ENCODE measurements at places on chromosomes 16 and 17.

DNA sequence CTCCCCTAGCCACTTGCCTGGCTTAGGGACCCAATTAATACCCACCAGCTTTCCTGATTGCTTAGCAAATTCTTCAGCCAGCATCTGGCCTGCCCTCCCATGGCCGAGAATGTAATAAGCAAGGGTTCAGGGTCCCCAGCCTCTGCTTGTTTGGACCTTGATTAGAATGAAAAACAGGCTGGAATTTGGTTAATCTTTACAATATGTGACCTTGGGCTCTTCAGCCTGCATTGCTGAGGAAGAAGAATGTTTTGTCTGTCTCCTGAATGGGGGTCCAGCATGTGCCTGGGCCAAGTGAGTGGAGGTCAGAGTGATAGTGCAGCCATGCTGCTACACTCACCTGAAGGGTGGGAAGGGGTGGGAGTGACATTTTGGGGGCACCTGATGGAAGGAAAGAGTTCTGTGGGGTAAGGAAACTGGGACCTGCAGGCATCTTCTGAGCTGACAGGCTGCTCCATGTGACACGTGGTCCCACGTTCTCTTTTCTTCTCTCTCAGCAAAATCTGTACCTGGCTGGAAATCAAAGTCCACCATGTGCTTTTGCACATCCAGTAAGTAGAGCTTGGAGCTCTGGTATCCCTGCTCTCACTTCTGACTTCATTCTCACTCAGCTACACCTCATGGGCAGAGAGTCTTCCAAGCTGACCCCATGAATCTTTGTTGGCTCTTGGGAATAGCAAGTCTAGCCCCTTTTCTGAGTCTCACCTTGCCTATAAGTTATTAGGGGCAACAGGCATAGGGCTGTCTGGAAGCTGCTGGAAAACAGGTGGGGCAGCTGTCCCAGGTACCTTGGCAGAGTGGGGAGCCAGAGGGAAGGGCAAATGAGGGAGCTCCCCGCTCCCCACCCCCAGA lies 5.3 kb downstream of the TMEM106A start:
- DNase-seq, result no peak

GRCh38 chr17:77188084-77189066 lies 47.6 kb downstream of the SEC14L1 start:
- no peak for DNase-seq

DNA sequence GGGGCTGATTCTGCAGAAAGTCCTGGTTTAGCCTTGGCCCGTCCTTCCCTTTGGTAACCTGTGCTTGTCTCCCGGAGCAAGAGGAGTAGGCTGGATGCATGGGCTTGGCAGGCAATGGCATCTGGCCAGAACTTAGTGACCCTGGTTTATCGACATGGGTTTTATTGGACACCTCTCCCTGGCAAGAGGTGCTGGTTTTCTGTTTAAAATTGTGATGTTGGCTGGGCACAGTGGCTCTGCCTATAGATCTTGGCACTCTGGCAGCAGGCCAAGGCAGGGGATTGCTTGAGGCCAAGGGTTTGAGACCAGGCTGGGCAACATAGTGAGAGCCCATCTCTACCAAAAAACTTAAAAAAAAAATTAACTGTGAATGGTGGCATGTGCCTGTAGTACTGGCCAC lies 31.2 kb downstream of the SLC12A3 start:
- DNase-seq, result no peak

GRCh38 chr17:59349178-59349577 lies 17.7 kb downstream of the YPEL2 start:
- no peak for DNase-seq

GRCh38 chr17:55286681-55287589 lies 22.2 kb downstream of the HLF start:
- no peak for DNase-seq

GRCh38 chr17:27400991-27401390 lies 55.3 kb upstream of the KSR1 start:
- no peak for DNase-seq

DNA sequence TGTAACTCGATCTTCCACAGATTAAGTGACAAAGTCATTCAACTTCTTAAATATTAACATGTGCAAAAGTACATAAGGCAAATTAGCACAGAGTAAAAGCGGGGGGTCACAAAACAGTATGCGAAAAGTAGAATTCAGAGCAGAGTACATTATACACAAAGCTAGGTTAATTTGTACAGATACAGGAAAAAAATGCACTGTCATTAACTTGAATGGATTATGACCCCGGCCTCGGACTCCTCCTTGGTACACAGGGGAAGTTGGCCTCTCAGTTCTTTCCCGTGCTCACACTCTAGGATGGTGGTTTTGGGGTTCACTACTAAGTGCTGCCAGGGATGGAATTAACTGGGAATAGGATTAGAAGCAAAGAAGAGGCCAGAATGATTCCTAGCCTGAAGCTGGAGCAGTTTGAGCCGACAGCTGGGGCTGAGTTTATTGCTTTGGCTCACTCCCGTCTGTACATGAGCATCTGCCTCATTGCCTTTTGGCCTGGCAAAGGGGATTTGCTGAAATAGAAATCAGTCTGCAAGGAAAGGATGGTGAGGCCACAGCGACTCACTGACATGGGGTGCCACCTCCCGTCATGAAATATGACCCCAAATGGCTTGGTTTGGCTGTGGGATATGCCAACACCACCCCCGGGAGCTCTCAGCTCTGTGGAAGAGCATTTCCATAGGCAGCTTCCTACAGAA lies 23.6 kb downstream of the NTN1 start:
- DNase-seq, result no peak

DNA sequence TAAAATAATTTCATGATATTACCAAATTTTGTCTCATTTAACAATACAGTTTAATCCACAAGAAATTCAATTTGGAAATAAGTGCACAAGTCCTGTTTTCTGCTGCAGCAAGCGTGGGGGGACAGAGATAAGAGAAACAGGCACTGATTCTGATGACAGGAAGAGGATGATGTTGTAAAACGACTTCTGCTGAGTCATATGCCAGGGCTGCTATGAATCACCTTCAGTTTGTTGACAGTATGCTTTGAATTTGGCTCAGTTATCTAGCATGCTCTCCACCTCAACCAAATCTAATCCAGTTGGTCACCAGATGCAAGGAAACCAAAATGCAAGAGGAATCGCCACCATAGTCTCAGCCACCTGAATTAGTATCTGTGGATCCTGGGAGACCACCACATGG lies 244.1 kb upstream of the MON1B start:
- DNase-seq, result peak; percentile 7

- no peak for DNase-seq
Measured at GRCh38 chr17:65229621-65229995, 92.4 kb downstream of the RGS9 start.

GRCh38 chr17:28711723-28712031 lies at the start of gene PROCA1:
PROCA1 (minus strand) TSS chr17:28711888; CDS start chr17:28711660, 228 bp downstream.
- no peak for DNase-seq

DNA sequence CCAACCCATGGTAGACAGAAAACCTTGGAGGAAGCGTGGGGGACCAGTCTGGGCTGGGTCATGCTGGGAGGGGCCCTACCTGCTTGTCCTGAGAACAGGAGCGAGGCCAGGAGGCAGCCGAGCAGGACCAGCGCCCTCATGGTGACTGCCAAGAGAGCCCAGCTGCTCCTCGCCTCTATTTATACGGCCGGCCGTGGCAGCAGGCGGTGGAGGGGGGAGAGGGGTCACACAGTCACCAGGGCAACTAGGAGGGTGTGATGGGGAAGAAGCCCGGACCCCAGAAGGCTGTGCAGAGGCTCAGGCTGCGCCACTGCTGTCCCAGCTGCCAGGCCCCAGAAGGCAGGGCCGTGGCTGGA lies at the start of gene SRL:
Gene SRL (minus strand): TSS at position 153 of the 356 bp plus-strand sequence. CDS start 13 bp downstream, at position 140.
- DNase-seq, result no peak

- no peak for DNase-seq
Measured at GRCh38 chr17:8947201-8947600, 18.3 kb downstream of the PIK3R5 start.

- no peak for DNase-seq
Measured at GRCh38 chr16:87782033-87782432, 16.2 kb upstream of the KLHDC4 start.

- no peak for DNase-seq
Measured at GRCh38 chr17:45809499-45809898, 25.4 kb downstream of the CRHR1 start.

DNA sequence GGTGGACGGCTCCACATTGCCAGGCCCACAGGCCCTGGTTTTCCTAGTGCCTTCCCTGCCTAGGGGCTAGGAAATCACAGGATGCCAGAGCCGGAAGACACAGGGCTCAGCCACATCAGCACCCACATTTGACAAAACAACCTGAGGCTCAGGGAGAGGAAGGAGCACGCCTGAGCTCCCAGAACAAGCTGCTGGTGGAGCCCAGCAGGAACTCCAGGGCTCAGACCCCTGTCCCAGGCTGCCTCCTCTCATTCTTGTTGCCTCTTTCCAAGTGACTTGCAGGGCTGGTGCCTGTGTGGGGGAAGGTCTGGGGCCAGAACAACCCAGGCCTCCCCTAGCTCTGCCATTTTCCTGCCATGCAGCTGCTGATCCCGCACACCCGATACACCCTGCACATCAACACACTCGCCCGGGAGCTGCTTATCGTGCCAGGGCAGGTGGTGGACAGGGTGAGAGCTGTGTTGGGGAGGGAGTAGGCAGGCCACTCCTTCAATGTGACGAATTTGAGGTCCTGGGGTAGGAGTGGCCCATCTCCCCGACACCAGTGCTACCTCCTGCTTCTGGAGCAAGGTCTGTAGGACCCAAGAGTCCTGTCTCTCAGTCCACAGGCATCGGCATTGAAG lies 7.6 kb downstream of the ALOX15B start:
- no peak for DNase-seq

GRCh38 chr16:70735141-70735979 lies 49.5 kb upstream of the MTSS2 start:
- no peak for DNase-seq

- peak; percentile 72 for DNase-seq
Measured at GRCh38 chr17:38663125-38663751, 11.5 kb downstream of the EPOP start.

DNA sequence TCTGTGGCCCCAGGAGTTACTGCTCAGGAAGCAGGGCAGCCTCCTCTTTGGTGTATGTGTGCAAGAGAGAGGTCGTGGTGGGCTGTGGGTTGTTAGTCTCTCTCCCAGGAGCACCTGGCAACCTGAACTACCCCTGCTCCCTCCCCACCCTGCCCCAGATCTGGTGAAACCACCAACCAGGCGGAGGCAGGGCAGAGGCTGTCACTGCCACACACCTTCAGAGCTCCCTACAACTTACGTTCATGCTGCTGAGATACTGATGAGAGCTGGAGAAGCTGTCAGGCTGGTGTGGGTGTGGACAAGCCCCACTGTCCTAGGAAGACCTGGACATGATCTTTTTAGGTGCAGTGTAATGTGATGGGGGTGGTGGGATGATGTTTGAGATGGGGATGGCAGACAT lies 24.3 kb downstream of the GOSR2 start:
- no peak for DNase-seq

GRCh38 chr17:74386386-74386785 lies 19.1 kb downstream of the GPR142 start:
- no peak for DNase-seq

DNA sequence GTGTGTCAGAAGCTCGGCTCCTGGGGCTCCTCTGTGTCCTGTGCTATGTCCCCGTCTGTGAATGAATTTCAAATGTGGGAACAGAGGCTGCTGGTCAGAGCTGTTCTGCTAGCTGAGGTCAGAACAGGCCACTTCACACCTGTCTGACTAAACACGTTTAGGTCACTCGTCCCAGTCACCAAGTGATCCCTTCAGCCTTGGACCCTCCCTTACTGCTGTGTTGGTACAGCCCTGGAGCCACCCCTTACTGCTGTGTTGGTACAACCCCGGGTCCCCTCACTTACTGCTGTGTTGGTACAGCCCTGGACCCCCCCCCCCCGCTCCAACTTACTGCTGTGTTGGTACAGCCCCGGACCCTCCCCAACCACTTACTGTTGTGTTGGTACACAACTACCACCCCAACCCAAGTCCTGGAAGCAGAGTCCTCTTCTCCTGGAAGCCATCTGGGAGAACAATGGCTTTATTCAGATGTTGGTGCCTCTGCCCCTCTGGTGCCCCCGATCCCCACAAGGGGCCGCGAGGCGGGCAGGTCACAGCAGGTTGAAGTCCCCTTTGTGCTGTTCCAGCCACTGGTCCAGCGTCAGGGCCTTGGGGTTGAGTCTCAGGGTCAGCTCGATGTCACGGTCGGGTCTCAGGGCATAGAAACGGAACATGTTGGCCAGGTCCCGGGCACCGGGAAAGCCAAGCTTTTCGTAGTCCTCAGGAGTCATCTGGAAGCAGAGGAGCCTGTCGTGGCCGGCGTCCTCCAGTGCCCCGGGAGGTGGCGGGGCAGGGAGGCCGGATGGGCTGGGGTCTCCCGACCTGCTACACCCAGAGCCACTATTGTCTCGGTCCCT lies 13.0 kb downstream of the NMRAL1 start:
- DNase-seq, result no peak

- DNase-seq, result no peak
Measured at GRCh38 chr16:53150769-53151168, 96.0 kb downstream of the CHD9 start.

- no peak for DNase-seq
Measured at GRCh38 chr16:1305823-1306222, 3.6 kb upstream of the UBE2I start.

GRCh38 chr16:81956213-81956948 lies 54.9 kb downstream of the SDR42E1 start:
- DNase-seq, result peak; percentile 63

DNA sequence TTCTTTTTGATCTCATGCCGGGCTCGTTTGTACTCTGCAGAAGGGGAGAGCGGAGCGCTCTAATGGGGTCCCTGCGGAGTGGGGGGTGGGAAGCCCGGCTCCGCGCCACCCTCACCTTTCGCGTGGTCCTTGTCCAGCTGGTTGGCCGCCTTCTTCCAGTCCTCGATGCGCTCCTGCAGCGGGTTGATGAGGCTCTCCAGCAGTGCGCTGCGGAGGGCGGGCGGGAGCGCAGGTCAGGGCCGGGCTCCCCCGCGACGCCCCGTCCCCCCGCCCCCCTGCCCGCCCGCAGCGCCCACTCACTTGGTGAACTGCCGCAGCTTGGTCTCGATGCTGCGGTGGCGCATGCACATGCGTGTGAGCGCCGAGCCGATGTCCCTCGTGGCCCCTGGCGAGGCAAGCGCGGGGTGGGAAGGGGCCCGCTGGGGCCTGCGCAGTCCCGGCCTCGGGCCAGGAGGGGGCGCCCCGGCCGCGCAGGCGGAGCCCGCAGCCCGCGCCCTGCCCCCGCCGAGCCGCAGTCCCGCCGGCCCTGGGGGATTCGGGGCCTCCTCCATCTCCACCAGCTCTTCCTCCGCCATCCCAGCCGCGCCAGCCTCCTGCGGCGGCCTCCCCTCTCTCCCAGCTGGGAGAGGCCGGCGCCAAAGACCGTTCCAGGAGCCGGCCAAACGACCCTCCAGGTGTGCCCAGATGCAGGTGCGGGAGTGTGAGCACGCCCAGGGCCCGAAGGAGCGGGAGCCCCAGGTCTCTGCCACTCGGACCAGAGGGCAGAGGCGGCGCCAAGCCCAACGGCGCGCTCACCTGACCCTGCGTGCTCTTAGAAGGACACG lies 6.0 kb downstream of the MTSS2 start:
- no peak for DNase-seq

DNA sequence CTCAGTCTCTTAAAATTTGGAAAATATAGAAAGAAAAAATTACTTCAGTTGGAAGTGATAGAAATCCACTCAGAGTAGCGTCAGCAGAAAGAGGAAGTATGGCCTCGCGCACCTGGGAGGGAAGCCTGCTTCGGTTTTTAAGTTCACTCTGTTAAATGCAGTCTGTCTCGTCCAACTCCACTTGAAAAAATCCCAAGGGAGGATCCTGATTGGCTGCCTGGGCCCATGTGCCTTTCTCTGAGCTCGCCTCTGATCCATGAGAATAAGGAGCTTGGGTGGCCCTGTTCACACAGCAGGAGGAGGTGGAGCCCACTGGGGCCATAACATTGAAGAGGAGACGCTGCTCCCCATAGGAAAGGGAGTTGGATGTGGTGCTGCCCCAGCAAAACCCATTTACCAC lies 40.7 kb downstream of the DNAJA2 start:
- DNase-seq, result peak; percentile 71

Data from HL-60 (cell line).